ENCODE measurements at places on chromosomes 6 and 20.

GRCh38 chr6:124870611-124871459, 91.4 kb upstream of the RNF217 start:
- peak; percentile 47 for DNase-seq

- DNase-seq, result no peak
Measured at GRCh38 chr6:48713612-48714011, 602.6 kb upstream of the PTCHD4 start.

- DNase-seq, result no peak
Measured at GRCh38 chr6:89410788-89411144, 1.3 kb downstream of the RRAGD start.

GRCh38 chr20:58981628-58982364, 740 bp downstream of the NELFCD start:
- DNase-seq, result peak; percentile 49

- DNase-seq, result no peak
Measured at GRCh38 chr6:1313767-1314503, 2.0 kb downstream of the FOXQ1 start.

DNA sequence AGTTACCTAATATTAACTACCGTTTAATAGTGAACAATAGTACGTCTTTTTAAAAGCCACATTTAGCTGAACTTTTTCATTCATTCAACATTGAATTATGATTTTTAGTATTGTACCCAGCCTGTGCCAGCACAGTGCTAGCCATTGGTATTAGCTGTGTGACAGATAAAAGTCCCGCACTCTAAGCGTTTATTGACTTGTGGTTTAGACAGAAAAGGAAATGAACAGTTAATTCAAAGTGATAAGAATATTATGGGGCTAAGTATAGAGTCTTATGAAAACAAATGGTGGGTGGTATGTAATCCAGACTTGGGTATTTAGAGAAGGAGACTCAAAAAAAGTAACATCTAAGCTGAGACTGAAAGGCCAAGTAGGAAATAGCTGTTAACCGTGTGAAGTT, 202.3 kb downstream of the RPS12 start:
- no peak for DNase-seq

DNA sequence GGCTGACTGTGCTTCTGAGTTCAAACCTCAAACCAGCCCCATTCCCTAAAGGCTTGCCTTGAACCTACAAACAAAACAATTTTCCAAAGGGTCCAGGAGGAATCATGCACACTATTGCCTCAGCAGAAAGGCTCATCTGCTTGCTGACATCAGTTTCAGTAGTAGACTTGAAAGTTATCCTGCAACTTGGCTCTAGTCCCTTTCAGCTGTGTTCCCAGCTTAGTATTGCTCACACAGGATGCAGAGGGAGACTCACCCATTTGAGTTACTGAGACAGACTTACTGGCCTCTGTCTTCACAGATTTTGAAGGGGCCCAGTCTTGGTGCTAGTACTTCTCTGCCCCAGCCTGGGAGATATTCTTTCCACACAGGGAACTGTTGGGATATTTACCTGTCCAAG, 38.5 kb upstream of the TFB1M start:
- no peak for DNase-seq

GRCh38 chr6:30167101-30167500, 3.8 kb downstream of the TRIM15 start:
- no peak for DNase-seq

DNA sequence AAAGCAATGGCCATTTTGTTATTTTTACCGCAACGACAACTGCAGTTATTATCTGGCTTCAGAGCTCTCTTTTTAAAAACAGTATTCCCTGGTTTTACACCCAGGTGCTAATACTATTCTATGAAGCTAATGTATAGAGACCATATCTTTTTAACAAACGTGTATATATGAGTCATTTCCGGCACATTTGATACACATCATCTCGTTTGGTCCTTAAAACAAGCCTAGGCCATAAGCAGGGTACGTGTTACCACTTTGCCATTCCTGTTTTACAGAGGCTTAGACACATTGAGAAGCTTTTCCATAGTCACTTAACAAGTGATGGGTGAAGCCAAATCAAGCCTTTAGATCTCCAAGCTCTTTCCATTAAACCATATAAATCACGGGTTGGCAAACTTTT, 5.5 kb downstream of the TRAF3IP2 start:
- DNase-seq, result no peak

DNA sequence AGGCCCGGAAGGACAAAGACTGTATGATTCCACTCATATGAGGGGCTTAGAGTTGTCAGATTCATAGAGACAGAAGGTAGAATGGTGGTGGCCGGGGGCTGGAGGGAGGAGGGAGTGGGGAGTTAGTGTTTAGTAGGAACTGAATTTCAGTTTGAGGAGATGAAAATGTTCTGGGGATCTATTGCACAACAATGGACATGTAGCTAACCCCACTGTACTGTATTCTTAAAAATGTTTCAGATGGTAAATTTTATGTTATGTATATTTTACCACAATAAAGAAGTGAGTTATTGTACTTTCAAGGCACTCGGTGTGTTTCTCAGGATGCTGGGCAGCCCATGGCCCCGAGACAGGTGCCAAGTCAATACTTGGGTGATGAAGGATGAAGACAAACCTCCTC, 25.4 kb downstream of the MAS1 start:
- no peak for DNase-seq

GRCh38 chr6:108186226-108186625, 20.4 kb downstream of the NR2E1 start:
- no peak for DNase-seq

- peak; percentile 93 for DNase-seq
Measured at GRCh38 chr6:113994934-113995342, 24.0 kb upstream of the HDAC2 start.

GRCh38 chr20:23684261-23684660, 4.6 kb downstream of the CST4 start:
- no peak for DNase-seq

DNA sequence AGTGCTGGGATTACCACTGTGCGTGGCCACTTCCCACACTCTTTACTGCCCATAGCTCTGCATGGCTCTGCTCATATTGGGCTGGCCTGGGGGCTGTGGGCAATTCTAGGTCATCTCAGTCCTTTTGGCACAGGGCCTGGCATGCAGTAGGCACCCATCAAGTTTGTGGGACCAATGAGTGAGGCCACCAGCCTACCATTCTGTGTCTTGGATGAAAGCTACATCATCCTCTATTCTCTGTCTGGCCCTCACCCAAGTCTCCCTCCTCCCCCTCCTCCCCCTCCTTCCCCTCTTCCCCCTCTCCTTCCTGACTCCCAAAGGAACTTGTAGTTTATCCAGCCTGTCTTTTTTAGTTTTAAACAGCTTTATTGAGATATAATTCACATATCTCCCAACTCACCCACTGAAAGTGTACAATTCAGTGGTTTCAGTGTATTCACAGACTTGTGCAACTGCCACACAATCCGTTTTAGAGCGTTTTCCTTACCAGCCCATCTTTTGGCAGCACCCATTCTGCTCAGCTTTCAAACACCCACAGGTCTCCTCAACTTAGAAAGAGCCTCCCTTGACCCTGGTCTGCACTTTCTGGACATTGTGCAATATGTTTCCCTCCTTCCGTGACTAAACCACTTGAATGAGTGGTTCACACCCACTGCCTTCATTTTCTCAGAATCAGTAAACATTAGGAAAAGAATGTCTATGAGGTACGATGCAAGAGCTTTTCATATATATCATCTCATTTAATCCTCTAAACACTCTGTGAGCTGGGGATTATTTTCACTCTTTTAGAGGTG, 21.5 kb upstream of the MRPS18A start:
- DNase-seq, result peak; percentile 46

DNA sequence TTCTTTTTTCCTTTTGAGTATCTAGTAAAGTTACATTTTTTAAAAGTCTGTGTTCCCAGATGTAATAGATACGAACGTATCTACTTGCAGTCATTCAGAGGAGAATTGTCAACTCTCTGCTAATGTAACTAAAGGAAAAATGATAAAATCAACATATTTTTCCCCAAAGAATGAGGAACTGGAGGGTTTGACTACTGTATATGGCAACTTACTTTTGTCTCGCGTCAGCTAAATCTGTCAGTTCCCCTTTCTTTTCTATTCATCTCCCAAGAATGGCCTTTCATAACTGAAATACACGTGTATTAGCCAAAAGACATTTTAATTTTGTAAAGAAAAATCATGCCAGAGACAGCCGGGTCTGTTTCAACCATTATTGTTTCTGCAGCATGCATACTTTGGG, 5.4 kb downstream of the EYA2 start:
- DNase-seq, result no peak

DNA sequence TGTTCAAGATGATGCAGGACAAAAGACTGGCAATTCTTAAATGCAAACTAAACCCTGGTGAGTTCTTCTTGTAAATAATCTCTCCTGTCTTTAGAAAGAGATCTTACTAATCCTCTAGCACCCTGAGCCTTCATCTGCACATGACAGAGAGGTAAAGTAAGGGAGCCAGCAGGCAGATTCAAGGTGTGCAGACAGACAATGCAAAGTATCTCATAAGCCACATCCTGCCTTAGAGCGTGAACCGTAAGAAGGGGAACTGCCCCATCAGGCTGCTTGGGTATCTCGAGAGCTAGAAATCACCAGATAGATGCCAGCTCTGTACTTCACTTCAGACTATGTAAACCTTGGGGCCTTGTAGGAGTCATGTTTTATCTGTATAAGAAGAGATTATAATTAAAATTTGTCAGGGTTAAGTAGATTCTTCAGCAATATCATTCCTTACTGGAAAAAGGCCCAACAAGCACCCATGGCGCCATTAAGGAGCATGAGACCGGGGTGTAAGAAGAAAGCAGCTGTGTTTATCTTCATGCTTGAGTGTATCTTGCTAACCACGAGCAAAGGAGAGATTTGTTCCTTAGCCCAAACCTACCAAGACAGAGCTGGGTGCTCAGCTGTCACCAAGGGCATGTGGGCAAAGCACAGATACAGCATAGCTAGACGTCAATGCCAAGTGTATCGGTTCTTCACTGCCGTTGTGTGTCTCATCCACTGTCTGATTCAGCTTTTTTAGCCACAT, 24.4 kb downstream of the CNR1 start:
- no peak for DNase-seq

DNA sequence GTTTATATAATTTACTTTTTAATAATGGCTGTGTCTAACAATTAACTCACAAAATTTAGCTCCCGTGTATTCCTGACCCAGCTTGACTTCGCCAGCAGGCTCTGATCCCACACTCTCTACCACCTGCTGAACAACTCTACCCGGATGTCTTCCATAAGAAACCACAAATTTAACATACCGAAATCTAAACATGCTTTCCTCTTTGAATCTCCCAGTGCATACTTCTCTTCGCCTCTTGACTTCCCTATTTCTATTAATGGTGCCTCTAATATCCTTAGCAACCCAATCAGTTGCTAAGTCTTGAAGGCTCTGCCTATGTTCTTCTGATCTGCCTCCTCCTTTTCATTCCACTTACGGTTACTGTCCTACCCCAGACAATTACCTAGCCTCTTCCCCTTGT, 4.6 kb upstream of the MYB start:
- DNase-seq, result no peak

DNA sequence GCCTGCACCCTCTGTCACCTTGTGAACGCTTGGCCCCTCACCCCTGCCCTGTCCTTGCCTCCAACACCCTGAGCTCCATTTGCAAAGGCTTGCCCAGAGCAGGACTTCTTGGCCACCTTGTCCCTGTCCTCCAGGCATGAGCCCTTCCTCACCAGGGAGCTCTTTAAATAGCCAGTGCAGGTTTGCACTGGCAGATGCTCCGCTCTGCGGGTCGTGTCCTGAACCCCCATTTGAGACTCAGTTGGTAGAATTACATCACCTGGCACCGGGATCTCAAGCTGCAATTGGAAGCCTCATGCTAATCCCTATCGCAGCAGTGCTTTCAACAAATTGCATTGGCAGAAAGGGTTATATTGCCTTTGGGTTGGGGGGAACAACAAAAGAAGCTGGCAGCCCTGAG, 85.9 kb downstream of the TRMT6 start:
- no peak for DNase-seq

- DNase-seq, result no peak
Measured at GRCh38 chr6:126181173-126181741, 158.7 kb upstream of the CENPW start.

- DNase-seq, result peak; percentile 43
Measured at GRCh38 chr6:133404151-133404550, 163.0 kb downstream of the EYA4 start.

- no peak for DNase-seq
Measured at GRCh38 chr6:159858259-159858658, 32.5 kb upstream of the MAS1 start.

DNA sequence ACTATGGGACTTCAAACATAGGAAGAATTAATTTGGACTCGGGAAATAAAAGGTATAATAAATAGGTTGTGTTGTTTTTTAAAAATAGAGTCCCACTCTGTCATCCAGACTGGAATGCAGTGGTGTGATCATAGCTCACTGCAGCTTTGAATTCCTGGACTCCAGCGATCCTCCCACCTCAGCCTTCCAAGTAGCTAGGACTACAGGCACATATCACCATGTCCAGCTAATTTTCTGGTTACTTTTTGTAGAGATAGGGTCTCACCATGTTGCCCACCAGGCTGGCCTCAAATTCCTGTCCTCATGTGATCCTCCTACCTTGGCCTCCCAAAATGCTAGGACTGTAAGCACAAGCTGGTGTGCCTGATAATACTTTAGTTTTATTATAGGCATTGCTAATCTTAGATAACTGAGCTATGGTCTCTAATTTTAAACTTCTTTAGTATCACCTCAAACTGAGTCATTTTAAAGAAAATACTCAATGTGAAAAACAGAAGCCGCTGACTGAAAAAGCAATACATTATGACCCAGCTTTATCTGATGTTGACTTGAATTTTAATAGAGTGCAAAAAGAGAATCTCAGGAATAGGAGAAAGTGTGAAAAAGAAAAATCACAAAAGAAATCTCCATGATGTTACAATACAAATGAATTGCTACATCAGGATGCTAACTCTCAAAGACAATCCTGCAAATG, 251.0 kb downstream of the RNGTT start:
- no peak for DNase-seq

GRCh38 chr6:63793465-63794137, 158.0 kb downstream of the PHF3 start:
- no peak for DNase-seq

GRCh38 chr20:51687108-51687507, 81.1 kb downstream of the ATP9A start:
- DNase-seq, result no peak

GRCh38 chr20:2162125-2162822, 60.6 kb downstream of the STK35 start:
- no peak for DNase-seq

- DNase-seq, result no peak
Measured at GRCh38 chr6:15296735-15297134, 50.9 kb downstream of the JARID2 start.

DNA sequence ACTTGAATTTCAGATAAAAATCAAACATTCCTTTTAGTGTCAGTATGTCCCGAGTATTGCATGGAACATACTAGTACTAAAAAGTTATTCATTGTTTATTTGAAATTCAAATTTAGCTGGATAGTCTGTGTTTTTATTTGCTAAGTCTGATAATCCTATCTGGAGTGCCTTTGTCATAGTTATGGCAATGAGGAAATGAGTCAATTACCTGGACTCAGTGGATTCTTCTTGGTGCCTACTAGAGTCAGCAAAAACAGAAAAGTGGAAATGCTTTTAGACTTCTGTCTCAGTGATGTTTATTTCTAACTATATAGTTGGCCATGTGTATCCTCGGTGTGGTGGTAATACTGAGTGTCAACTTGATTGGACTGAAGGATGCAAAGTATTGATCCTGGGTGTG, 121.3 kb upstream of the EEF1E1 start:
- no peak for DNase-seq

Measured in DMS53 (cell line).